Suppressor macrophage treated with lipopolysaccharide for 1 hour (primary cell): ENCODE measurements at places on chromosomes 11 and 22.

DNA sequence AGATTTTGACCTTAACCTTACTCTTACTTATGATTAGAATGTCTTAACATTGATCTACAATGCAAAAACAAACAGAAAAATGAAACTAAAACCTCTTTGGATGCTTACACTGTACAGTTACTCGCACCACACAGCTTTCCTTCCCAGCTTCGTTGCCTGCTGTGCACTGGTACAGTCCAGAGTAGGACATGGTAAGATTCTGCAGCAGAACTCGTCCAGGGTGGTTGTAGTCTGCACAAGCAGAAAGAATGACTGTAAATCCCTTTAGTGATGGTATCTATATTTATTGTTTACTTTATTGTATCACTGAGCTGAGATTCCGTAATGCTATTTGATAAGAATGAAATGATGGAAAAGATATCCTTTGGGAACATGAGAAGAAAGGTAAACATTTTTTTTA lies 21.0 kb upstream of the HSPA8 start:
- DNase-seq: no peak

DNA sequence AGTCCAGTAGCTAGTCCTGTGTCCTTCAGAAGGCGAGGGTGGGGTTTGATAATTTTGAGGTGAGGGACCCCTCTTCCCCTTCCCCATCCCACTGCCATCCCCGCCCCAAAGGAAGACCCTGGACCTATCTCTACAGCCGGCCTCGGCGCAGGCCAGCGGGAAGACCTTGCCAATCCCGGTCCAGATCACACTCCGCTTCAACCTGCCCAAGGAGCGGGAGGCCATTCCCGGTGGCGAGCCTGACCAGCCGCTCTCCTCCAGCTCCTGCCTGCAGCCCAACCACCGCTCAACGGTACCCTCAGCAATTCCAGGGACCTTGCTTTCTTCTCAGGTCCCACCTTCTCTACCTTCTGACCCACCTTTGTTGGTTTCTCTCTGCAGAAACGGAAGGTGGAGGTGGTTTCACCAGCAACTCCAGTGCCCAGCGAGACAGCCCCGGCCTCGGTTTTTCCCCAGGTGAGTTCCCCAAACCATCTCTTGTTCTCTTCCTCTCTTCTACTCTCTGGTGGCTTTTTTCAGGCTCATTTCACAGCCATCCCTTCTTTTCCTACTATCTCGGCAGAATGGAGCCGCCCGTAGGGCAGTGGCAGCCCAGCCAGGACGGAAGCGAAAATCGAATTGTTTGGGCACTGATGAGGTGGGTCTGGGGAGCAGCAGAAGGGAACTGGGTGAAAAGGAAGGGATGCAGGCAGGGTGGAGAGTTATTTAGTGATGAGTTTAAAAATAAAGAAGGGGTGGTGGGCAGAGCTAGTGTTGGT lies 1.3 kb downstream of the KAT5 start:
- no peak for DNase-seq

- DNase-seq: no peak
Observed at GRCh38 chr11:17766590-17766989, 32.0 kb downstream of the KCNC1 start.

- no peak for DNase-seq
Observed at GRCh38 chr11:59625703-59626102, 10.1 kb upstream of the OSBP start.

DNA sequence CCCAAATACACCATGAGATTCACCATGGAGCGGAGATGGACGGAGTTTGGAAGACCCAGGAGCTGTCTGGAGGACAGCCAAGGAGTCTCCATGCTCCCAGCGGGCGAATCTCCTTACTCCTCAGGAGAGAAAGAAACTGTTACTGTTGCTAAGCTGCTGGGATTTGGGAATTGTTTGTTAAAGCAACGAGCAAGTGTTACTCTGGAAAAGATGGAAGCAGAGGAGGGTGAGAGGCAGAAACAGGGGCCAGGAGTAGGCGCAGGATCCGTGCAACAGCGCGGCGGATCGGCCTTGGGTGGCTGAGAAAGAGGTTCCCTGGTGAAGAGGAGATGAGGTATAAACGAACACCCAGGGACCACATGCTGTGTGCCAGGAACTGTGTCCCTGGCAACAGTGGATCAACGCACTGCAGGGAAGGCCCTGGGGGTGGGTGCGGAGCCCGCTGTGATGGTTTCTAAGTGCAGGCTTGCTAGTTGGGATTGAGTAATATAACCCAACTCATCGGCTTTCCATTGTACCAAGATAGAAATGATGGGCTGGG lies 1436.4 kb downstream of the BRD1 start:
- no peak for DNase-seq

DNA sequence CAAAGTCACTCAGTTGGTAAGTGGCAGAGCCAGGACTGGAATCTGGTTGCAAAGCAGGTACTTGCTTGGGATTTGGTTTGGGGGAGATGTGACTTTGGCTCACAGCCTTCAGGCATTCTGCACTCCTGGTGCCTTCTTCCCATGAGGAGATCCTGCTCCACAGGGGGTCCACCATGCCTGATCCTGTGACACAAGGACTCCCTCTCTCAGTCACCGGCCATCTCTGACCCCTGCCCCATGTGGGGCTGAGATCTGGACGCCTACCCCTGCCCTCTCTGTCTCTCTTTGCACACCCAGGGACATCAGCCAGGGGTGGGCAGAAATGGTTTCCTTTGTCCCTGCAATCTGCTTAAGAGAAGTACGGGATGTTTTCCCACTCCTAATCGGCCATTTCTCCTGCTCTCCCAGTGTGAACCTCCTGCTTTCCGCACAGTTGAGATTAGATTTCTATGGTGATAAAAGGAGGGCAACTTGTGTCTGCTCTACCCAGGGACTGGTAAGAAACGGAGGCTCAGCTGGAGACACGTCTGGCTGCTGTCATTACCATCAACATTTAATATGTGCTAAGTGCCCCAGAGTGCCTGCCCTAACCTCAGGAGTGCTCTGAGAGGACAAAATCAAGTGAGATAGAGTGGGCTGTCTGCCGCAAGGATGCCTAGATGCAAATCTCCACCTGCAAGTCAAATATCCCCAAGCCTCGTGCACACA lies 11.1 kb upstream of the FXYD6 start:
- no peak for DNase-seq

DNA sequence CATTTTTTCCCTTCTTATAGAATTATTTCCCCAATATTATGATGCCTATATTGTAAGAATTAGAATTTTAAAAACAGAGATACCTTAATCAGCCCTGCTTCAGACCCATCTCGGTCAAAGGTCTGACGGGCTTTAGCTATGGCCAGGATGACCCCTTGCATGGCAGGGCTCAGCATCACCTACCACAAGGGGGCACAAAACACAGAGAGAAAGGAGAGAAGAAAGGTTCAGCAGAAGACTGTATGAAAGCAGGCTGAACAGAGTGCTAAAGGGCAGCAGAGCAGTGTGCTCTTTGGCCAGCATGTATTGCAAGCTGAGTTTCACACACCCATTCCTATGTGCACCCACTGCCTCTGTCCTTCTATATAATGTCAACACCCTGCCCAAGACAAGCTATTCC lies 26.8 kb downstream of the CLDN25 start:
- peak; percentile 32 for DNase-seq

DNA sequence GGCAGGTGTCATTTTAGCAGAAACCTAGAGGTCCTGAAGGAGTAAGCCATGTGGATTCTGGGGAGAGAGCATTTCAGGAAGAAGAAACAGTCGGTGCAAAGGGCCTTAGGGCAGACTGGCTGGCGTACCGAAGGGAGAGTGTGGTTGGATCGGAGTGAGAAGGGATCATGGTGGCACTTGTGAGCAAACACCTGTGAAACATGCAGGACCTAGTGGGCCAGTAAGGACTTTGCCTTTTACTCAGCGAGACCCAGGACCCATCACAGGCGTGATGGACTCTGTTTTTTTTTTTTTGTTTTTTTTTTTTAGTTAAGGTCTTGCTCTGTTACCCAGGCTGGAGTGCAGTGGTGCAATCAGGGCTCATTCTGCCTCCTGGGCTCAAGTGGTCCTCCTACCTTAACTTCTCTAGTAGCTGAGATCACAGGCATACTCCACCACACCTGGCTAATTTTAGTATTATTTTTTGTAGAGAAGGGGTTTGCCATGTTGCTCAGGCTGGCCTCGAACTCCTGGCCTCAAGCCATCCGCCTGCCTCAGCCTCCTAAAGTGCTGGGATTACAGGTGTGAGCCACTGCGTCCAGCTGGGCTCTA lies 3.5 kb upstream of the TSGA10IP start:
- no peak for DNase-seq

GRCh38 chr22:46894851-46895640 lies 132.6 kb downstream of the TBC1D22A start:
- no peak for DNase-seq

- DNase-seq: no peak
Observed at GRCh38 chr22:48258811-48259210, 1496.4 kb downstream of the TBC1D22A start.

GRCh38 chr11:749731-750130 lies 2.5 kb downstream of the TALDO1 start:
- peak; percentile 44 for DNase-seq

DNA sequence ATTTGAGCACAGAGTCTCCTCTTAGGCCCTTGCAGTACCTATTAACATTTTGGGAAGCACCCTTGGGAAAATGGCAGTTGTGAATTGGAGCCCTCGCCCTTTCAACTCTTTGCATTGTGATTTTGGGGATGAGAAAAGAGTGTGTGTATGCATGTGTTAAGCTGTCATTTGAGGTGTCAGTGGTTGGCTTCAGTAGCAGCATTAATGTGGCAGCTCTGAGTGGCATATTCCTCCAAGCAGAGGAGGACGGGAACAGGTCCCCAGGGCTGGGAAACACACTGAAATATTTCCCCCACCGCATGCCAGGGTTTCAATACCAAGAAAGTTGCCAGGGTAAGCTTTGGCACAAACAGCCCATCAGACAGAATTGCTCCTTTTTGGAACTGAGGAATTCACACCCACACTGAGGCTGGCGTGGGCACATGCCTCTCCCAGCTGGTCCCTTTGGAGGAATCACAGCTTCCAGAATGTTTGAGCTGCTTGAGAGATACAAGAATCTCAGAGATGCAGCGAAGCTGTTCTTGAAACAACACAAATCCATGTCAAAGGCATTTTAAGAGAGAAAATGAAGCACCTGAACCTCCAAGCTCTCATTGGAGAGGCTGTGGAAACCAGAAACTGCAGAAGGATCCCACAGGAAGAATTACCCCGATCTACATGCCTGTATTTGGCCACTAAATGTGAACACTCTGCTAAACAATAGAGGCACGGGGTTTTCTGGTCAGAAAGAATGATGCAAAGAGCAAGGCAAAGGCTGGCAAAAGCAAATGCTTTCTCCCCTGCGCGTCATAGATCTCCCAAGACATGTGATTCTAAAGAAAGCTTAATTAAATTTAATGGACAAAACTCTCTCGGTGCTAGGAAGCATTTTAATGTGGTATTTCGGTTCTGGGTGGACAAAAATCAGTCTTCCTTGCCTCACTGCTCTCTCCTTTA lies 67.2 kb upstream of the RCN1 start:
- DNase-seq: no peak

DNA sequence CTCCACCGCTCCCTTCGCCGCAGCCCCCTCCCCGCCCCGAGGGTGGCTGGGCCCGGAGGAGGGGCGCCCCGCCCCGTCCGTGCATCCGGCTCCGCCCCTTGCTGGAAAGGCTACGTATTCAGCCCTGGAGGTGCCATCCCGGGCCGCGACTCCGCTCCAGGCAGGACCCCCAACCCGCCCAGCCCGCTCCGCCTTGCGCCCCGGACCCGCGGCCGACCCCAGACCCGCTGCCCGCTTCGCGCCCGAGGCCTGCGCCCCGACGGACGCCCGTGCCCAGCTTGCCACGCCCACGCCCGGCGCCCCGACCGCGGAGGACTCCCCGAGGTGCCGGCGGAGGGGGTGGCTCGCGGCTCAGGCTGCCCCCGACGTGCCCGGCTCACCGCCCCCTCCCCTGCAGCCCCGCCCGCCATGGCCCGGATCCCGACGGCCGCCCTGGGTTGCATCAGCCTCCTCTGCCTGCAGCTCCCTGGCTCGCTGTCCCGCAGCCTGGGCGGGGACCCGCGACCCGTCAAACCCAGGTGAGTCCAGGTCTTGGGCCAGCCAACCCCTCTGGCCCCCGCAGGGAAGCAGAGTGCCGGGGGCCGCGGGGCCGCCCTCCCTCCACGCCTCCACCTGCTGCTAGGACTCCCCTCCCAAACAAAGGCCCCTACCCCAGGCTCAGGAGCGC lies at the start of gene ADM2:
Gene ADM2 (plus strand): TSS at position 104 of the 667 bp plus-strand sequence. CDS start 305 bp downstream, at position 409.
- peak; percentile 19 for DNase-seq

- no peak for DNase-seq
Observed at GRCh38 chr22:28029956-28030355, 110.9 kb upstream of the PITPNB start.

GRCh38 chr11:13480198-13480597 lies 15.6 kb downstream of the PTH start:
- DNase-seq: no peak

DNA sequence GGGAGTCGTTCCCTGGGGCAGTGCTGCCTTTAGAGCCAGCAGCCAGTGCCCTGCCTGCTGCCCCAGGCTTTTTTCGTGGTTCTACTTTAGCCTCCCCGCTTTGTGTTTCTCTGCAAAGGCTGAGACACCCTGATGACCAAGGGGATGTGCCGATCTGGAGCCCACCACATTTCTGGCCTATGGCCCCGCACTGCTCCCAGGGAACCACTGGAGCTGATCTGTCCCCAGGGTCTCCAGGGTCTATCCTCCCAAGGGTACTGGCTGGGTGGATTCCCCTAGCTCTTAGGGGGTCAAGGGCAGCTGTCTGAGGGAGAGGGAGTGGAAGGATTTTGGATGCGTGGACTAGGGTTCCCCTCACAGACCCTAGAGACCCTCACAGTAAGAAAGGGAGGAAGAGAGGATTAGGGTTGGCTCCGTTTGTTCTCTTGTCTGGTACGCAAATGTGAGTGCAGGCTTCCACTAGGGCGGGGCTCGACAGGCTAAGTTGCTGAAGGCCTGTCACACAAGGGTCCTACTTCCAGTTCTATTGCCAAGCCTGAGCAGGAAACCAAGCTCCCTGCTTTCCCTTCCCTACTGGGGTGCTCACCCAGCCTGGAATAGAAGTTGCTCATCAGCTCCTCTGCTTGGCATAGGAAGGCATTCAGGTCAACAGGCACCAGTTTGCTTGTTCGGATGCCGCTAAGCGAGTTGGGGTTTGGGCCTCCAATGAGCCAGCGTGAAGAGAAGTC lies 19.3 kb downstream of the TREH start:
- no peak for DNase-seq

GRCh38 chr11:75891947-75892739 lies 77.1 kb downstream of the UVRAG start:
- DNase-seq: peak; percentile 80

- DNase-seq: no peak
Observed at GRCh38 chr11:29751618-29752017, 265.2 kb downstream of the KCNA4 start.

DNA sequence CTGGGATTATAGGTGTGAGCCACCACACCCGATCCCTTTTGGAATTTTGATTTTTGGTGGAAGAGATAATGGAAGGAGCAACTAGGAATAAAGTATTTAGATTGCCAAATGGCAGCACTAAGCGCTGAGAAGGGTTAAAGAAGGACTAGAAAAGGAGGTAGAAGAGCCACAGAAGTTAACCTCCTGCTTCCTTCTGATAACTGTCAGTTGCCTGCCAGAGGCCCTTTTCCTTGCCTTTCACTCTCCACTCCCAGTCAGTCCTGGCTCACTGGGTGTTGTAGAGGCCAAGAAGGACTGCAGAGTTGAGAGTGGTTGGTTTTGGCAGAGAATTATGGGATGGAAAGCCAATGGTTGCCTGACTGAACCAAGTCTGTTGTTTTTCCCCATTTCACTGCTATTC lies 19.3 kb downstream of the ZC3H12C start:
- no peak for DNase-seq
